HS-5 (cell line): ENCODE measurements at places on chromosomes 7 and 10.
A peak's percentile ranks its signal among the peaks of the same experiment; 100 is the strongest.

- DNase-seq: no peak
Observed at GRCh38 chr7:300048-300447, 10.1 kb downstream of the FOXL3 start.

GRCh38 chr7:113550966-113551365 is 367.8 kb downstream of the PPP1R3A start:
- DNase-seq: no peak

DNA sequence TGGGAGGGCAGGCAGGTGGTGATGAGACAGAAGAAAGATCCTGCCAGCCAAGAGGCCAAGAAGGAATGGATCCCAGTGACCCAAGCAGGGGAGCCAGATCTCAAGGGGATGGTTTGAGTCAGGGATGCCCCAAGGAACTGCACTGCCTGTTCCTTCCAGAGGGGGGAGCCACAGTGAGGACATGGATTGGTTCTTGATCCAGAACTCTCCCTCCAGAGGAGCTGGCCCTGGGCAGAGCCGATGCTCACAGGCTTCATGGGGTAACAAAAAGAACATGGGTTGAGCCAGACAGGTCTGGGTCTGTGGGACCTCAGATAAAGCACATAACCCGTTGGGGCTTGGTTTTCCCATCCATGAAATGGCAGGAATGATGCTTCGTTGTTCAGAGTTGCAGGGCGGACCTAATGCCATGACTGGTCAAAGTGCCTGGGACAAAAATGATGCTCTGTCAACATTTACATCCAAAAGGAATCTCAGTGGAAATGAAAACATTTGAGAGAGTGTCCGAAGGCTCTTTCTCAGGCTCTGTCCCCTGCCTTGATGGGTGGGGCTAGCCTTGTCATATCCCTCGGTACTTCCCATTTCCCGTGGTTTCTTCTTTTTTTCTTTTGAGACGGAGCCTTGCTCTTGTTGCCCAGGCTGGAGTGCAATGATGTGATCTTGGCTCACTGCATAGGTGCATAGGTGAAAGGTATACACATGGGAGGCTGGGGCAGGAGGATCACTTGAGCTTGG is 4.7 kb upstream of the DENND2A start:
- no peak for DNase-seq

DNA sequence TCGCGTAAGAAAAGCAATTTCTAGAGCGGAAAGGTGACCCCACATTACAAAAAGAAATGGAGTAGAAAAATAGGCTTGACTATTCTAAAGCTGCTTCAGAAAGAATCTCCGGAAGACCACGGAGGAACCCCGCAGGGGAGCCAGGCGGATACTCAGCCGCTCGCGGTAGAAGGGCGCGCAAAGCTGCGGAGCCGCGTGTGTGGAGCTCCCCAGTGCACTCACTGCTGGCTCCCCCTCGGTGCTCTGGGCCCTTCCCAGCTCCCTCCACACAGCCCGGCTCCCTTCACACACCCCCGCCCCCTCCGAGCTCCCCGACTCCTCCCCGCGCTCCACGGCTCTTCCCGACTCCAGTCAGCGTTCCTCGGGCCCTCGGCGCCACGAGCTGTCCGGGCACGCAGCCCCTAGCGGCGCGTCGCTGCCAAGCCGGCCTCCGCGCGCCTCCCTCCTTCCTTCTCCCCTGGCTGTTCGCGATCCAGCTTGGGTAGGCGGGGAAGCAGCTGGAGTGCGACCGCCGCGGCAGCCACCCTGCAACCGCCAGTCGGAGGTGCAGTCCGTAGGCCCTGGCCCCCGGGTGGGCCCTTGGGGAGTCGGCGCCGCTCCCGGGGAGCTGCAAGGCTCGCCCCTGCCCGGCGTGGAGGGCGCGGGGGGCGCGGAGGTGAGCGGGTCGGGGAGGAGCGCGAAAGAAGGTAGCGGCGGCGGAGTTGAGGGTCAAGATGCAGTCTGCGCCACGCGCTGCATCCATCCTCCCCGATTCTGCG is at the start of gene STEAP2:
Gene STEAP2, plus strand, starts transcription at position 350 of the 758 bp plus-strand sequence. CDS start 13,343 bp downstream, outside the sequence.
- peak; percentile 51 for DNase-seq

DNA sequence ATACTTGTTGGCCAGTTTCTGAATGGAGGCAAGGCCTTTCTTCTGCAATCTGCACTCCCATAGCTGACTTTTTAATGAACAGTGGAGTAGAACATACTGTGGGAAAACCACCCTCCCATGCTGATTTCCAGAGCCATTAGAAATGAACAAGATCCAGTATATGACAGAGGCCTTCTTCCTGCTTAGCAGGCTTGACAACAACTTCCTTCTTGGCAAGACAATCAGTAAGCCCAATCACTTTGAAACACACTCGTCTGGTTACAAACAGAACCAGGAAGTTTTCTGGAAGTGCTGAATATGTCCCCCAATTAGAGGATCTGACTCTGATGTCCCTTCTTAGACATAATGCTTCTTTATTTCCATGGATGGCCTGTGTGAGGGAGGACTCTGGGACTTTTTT is 103.4 kb downstream of the SAMD9 start:
- no peak for DNase-seq

DNA sequence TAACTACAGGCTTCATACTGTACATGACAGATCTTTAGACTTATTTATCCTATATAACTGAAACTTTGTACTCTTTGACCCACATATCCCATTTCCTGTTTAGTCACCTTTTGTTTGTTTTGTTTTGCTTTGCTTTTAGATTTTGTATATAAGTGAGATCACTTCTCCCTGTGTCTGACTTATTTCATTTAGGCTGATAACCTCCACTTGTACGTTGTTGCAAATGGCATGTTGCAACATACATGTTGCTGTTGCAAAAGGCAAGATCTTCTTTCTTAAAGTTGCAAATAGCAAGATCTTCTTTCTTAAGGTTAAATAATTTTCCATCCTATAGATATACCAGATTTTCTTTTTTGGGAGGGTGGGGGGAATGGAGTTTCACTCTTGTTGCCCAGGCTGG is 341.5 kb downstream of the OTUD1 start:
- DNase-seq: no peak

GRCh38 chr10:58773341-58773740 is 260.7 kb downstream of the BICC1 start:
- no peak for DNase-seq

GRCh38 chr7:111184987-111185386 is 94.1 kb downstream of the LRRN3 start:
- DNase-seq: no peak

GRCh38 chr10:21500578-21500910 is 24.9 kb downstream of the SKIDA1 start:
- no peak for DNase-seq

GRCh38 chr7:116546916-116547315 is 22.1 kb downstream of the CAV1 start:
- DNase-seq: no peak

DNA sequence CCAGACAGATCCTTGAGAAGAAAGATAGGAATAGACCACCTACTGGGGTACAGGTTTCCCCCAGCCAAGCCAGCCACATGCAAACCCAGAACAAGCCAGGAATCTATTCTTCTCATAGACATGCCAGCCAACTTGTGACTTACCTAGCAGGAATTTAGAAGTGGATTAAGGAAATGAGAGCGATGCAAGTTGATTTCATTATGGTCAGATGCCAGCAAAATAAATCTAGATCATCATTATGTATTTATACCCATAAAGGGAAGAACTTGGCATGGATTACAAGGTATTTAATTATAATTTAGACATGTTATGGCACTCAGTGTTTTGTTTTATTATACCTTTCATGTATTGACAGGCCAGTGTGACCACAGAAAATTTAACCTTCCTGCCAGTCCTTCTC is 32.8 kb downstream of the SLC35G1 start:
- no peak for DNase-seq

DNA sequence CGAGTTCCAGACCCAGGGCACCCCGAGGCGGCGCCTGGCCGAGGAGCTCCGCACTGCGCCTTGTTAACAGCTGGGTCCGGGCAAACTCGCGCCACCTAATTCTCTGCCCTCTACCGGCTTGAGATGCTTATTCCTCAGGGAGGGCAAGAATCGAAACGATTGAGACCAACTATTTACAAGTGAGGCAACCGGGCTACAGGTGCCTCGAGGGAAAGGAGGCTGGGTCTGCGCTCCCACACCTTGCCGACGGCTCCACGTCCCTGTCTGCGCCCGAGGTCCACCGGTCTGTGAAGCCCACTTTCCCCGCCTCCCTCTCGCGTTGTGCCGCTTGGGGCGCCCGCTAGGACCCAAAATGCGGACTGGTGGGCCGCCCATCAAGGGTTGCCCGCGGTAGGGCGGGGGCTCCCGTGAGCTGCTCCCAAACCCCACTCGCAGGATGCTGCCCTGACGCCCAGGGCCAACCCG is 527 bp downstream of the AKR1B1 start:
- no peak for DNase-seq

DNA sequence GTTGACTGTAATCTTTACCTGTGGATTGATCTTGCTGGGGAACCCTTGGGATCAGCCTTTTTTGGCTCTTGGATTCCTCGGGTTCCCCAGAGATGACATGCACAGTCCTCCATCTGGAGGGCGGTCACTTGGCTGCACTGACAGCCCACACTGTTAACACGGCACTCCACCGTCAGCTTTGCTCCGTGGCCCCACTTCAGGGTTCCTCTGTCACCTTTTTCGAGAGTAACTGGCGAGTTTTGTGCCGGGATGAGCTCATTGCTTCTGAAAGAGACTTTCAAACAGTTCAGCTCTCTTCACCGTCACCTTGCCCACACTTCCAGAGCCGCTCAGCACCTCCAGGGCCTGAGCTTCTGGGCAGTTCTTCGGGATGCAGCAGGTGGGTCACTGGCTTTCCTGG is 42.4 kb downstream of the PROSER2 start:
- DNase-seq: no peak

DNA sequence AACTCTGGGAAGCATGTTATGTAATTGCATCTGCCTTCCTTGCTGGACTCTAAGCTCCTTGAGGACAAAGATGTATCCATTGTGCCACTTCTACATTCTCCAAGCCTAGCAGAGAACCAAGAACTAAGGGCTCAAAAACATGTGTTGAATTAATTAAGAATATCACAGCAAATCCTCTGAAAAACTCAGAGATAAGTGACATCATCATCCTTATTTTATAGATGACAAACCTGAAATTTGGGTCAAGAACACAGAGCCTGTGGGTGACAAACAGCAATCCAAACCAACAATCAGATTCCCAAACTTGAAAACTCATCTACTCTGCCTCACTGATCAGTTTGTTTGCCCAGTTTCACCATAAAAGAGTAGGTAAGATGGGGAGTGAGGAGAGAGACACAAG is 503.6 kb upstream of the LRRN3 start:
- no peak for DNase-seq

DNA sequence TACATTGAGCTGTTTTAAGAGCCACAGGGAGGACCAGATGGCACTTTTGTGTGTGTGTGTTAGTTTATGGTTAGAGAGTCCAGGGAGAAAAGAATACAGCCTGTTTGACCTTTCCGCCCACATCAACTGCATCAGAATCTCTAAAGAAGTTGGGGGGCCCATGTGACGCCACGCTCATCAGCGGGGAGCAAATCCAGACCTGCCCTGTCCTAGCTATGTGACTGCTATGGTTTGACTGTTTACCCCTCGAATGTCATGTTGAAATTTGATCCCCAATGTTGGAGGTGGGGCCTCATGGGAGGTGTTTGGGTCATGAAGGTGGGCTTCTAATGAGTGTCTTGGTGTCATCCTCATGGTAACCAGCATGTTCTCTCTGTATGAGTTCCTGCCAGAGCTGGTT is 128.0 kb downstream of the ADRA2A start:
- no peak for DNase-seq

- no peak for DNase-seq
Observed at GRCh38 chr10:122999347-122999746, 9.2 kb downstream of the IKZF5 start.

DNA sequence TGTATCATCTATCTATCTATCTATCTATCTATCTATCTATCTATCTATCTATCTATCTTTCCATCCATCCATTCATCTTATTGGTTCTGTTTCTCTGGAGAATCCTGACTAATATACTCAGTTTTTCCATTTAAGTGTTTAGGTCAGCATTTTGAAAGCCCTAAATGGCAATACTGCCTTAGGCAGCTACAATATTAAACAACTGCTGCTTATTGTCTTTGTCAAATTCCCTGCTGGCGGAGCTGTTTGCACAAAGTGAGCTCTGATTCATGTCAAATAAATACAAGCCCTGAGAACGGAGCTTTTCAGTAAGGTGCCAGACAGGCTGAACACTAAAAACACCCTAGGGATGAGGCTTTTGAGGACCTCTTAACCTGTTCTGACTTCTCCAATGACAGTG is 7.1 kb upstream of the KLHL7 start:
- no peak for DNase-seq

DNA sequence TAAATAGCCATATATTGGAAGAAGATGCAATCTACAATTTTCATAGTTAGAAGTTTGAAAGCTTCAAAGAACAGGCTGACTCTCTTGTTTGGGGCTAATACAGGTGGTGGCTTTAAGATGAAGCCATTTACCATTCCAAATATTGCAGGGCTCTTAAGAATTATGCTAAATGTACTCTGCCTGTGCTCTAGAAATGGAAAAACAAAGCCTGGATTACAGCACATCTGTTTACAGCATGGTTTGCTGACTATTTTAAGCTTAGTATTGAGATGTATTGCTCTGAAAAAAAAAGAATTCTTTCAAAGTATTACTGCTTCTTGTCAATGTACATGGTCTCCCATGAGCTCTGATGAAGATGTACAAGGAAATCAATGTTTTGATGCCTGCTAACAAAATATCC is 34.2 kb downstream of the AGMO start:
- DNase-seq: no peak

- DNase-seq: no peak
Observed at GRCh38 chr10:126099366-126099765, 203.0 kb downstream of the FANK1 start.

- no peak for DNase-seq
Observed at GRCh38 chr10:123027861-123028260, 19.1 kb downstream of the ACADSB start.

DNA sequence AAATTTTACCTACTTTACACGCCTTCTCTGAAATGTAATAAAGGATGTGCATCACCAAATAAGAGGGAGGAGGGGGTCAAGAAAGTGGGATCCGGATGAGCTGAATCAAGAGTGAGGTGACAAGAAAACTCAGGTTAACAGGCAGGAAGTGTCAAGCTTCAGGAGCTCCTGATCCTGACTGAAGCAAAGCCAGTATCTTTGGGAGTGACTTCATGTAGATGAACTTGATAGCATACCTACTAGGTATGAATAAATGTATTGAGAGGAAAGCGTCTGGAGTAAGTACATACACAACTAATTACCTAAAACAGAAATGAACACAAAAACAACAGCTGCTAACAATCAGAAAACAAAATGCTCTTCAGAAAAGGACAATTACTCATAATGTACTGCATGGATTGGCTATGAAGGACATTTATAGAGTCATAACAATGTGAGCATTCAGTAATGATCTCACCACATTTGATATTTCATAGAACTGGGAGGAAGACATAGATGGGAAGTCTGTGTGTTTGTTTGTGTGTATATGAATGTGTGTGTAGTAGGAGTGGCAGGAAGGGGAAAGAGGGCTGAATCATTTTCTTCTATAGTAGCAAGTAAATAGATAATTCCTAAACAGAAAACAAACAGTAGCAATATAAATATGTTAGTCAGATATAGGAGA is 29.4 kb downstream of the PRKG1 start:
- no peak for DNase-seq
